ENCODE measurements at places on chromosomes 11 and 22. TPM values are rescaled to one million over a fixed set of nuclear protein-coding genes. Genes with fewer than 3 reads are reported as not detected.

POTEH gene
- not detected for total RNA-seq

APOA5 gene
- total RNA-seq: not detected

DNA sequence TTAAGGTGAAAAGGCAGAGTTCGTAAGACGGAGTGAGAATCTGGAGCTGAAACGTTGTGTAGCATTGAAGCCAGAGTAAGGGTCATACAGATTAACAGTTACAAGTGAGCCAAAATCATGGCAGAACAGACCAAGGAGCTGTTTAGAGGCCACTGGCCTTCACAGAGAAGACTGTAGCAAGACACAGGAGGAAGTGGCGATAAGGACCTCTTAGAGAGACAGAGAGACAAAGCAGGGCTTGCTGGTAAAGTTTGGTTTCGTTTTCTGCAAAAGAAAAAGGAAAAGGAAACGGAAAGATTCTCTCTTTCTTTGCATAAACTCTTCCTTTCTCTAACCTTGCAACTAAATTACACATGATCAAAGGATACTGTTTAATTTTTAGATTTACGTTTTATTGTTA lies 83.0 kb downstream of the AASDHPPT start:
- no peak for DNase-seq

- peak; percentile 46 for DNase-seq
These were observed 838 bp downstream of the FKBP2 start for GRCh38 chr11:64241491-64242374.

ZNRF3 gene
- 14.5 TPM for total RNA-seq

- DNase-seq: no peak
These were observed 13.1 kb upstream of the E2F8 start for GRCh38 chr11:19253817-19254216.

Measured in mammary epithelial cell (primary cell).